H9 (cell line): ENCODE measurements at places on chromosomes 12 and 14.
A peak's percentile ranks its signal among the peaks of the same experiment; 100 is the strongest.

GRCh38 chr12:19434538-19434937 is 4.8 kb upstream of the AEBP2 start:
- DNase-seq, result no peak

- DNase-seq, result no peak
Measured at GRCh38 chr12:106873983-106874382, 81.7 kb upstream of the TMEM263 start.

DNA sequence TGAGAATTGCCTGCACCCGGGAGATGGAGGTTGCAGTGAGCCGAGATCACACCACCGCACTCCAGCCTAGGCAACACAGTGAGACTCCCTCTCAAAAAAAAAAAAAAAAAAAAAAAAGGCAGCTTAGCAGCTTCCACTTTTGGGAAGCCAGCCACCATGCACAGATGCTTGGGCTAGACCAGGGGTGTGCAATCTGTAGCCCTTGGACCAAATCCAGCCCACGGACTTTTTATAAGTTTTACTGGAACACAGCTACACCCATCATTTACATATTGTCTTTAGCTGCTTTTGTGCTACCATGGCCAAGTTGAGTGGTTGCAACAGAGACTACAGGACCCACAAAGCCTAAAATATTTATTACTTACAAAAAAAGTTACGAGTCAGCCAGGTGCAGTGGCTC is 6.7 kb downstream of the CIT start:
- DNase-seq, result no peak

- DNase-seq, result no peak
Measured at GRCh38 chr14:21096438-21096837, 2.0 kb downstream of the ZNF219 start.

GRCh38 chr14:36502558-36503508 is 17.2 kb downstream of the NKX2-1 start:
- DNase-seq, result no peak

GRCh38 chr12:74781991-74782485 is 244.4 kb downstream of the ATXN7L3B start:
- DNase-seq, result no peak

- DNase-seq, result no peak
Measured at GRCh38 chr12:64660237-64661018, 50.1 kb downstream of the RASSF3 start.

- no peak for DNase-seq
Measured at GRCh38 chr12:85711735-85712390, 124.3 kb downstream of the RASSF9 start.

DNA sequence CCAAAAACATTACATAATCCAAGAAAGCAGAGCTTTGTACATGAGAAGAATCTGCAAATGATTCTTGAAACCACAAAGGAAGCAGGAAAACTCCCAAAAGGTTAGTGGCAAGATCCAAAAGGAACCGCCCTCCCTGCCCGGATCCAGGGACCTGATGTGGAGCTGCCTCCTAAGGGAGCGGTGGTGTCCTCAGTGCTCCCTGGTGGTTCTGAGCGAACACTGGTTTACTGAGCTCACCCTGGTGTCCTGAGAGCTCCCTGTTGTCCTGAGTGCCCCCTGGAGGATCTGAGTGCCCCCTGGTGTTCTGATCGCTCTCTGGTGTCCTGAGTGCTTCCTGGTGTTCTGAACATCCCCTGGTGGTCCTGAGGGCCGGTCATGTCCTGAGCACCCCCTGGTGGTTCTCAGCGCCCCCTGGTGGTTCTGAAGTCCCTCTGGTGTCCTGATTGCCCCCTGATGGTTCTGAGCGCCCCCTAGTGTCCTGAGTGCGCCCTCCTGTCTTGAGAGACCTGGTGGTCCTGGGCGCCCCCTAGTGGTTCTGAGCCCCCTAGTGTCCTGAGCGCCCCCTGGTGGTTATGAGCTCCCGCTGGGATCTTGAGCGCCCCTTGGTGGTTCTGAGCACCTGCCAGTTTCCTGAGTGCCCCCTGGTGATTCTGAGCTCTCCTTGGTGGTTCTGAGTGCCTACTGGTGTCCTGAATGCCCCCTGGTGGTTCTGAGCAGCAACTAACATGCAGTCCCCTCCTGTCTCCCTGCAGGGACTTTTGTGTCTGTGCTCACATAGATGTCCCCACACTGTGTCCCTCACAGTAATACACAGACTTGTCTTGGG is 891.1 kb downstream of the TMEM121 start:
- DNase-seq, result peak; percentile 32

- no peak for DNase-seq
Measured at GRCh38 chr14:70888681-70889175, 18.5 kb upstream of the PCNX1 start.

GRCh38 chr14:49905989-49906388 is 13.1 kb downstream of the ARF6 start:
- DNase-seq, result no peak

DNA sequence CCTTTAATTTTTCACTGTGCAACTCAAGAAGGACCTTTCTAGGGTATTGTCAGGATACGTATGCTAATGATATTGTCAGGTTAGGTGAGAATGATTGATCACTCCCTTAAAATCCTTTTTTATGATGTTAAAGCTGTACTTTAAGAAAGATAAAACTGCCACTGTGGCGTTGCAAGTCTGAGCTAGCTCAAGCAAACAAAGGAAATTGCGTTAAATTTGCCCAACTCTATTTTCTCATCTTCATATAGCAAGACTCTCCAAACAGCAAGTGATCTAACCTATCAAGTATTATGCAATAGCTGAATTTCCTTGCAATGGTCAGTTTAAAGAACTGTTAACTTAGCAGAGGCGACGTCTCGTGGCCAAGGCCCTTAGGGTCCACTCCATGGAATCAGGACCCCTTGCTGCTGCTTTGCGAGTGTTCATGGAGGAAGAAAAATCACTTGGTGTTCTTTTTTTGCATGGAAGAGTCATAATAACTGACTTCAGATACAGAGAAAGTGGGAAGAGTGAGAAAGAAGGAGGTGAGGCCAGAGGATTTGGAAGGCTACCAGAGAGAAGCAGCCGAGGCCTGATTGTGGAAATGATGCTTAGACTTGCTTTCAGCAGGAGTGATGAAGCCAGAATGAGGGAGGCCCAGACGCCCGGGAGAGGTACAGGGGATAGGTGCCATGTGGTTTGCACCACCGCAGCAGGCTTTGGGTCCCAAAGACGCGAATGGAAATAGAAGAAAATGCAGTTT is 2.5 kb downstream of the TRAF3 start:
- DNase-seq, result no peak

GRCh38 chr12:94057262-94058151 is 90.9 kb upstream of the PLXNC1 start:
- DNase-seq, result no peak

DNA sequence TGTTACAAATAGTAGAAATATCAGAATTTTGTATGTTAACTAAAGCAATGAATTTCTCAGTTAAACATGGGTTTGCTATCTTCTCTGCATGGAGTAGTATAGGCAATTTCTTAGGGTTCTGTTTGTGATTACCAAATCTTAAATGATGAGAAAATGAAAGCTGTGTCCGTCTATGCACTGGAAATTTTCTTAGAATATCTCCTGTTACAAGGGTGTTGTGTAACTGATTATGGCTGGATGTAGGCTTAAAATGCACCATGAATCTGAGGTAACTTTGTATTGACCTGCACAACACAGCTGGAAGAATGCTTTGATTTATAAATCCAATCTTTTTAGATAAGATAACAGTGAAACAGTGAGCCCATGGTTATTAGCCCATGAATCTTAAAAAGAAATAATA is 17.8 kb downstream of the TRIP11 start:
- no peak for DNase-seq

GRCh38 chr12:48917857-48918537 is 7.3 kb downstream of the FKBP11 start:
- DNase-seq, result no peak

- DNase-seq, result no peak
Measured at GRCh38 chr12:78586790-78587189, 277.8 kb upstream of the SYT1 start.

- DNase-seq, result no peak
Measured at GRCh38 chr12:63841571-63841970, 2.9 kb upstream of the SRGAP1 start.

- no peak for DNase-seq
Measured at GRCh38 chr12:107241411-107241810, 148.1 kb upstream of the CRY1 start.

DNA sequence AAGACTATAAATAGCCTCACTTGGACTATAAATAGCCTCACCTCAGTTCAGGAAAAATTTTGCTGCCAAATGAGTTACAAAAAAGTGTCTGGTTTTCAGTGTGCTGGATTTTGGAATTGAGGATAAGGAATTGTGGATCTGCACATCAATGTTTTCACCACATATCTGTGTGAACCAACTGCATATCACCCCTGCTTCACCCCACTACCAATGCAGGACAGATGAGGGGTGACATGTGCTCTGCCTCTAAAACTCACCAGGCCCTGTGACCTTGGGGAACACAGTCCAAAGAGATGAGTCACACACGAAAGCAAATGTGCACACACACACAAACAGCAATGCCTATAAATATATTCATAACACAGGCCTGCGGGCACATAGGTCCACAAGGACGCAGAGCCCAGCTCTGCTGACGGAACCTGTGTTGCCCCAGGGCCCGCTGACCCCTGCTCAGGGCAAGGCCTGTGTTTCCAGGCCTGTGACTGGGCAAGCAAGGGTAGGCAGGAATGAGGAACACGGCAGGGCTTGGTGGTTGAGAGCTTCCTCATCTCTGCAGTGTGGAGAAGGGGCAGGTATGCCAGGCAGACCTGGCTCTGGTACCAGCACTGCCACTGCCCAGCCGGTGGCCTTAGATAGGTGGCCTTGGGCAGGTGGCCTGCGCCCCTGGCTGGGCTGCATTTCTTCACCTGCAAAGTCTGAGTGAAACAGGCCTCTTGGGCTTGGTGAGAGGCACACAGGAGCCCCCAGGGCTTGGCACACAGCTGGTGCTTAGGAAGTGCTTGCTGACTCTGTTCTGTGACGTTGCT is 82.4 kb downstream of the ARL6IP4 start:
- DNase-seq, result no peak

- DNase-seq, result peak; percentile 5
Measured at GRCh38 chr14:105841022-105842009, 314.9 kb downstream of the TMEM121 start.

- no peak for DNase-seq
Measured at GRCh38 chr12:51920046-51920445, 12.7 kb downstream of the ACVRL1 start.

DNA sequence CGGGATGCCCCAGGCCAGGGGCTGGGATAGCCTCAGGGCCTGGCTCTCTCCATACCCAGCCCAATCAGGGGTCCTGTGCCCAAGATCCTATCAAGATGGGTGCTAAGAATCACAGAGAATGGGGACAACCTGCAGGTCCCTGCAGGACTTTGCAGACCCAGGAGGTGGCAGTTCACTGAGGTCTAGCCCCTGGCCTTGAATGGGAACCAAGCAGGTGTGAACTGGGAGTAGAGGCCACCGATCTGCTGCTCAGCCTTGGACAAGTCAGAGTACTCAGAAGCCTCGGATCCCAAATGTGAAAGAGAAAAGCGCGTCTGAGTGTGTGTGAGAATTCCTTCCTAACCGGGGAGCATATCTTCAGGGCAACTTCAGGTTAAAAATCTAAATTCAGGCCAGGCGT is 76.2 kb downstream of the ARL6IP4 start:
- DNase-seq, result no peak

DNA sequence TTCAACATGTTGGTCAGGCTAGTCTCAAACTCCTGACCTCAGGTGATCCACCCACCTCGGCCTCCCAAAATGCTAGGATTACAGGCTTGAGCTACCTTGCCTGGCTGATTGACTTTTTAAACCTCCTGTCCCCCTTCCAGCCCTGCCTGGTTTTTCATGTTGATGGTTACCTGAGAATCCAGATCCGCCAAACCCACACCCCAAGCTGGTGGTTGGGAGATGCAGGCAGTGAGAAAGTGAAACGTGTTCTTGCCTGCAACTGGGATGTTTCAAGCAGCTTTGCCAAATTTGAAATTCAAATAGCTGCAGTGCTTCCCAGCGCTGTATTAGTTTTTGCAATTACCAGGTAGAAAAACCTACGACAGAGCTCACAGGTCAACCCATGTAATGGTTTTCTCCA is 238.3 kb upstream of the PWP1 start:
- DNase-seq, result no peak

DNA sequence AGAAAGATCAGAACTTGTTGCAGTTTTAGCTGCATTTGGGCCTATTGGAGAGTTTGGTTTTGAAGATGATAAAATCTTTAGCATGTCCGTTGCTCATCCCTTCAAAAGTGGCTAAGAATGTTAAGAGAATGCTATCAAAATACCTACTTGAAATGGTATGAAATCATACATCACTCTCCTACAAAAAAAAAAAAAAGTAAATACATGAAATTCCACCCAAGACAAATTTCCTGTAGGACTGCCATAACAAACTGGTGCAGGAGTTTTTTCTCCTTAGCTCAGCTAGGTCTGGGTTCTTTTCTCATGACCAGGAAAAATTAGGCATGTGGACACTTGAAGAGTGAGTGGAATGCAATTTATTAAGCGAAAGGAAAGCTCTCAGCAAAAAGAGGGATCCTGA is 15.9 kb upstream of the FAR2 start:
- DNase-seq, result no peak

DNA sequence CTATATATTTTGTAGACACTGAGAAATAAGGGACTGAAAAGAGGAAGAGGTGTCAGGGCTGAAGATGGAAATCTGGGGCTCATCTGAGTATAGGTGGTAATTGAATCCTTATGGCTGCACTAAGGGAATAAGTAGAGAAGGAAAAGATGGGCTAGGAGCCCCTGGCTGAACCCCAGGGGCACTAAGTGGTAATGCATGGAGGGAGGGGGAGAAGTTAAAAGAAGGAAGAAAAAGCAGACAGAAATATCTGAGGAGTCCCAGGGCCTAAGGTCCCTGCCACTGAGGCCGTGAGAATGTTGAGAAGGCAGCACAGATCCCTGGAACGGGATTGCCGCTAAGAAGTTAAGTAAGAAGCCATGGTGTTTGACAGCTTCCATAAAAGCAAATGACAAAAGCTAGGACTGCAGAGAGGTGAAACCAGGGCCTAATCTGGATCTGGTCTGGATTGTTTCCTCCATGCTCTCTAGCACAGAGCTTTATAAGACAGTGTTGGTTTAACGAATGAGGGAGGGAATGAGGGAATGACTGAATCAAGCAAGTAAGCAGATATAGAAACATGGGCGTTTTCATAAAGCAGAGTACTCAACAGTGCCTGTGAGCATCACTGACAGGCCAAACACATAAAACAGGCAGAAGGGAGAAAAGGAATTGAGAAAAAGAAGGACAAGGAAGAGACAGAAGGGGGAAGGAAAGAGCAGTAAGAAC is 92.9 kb downstream of the HMGA2 start:
- DNase-seq, result no peak

GRCh38 chr14:81123811-81124210 is 96.9 kb downstream of the GTF2A1 start:
- DNase-seq, result no peak

GRCh38 chr12:116392061-116392460 is 114.6 kb upstream of the MED13L start:
- no peak for DNase-seq

- peak; percentile 35 for DNase-seq
Measured at GRCh38 chr12:70724444-70724843, 87.2 kb upstream of the PTPRB start.

GRCh38 chr14:101361044-101361443 is 200.3 kb upstream of the DIO3 start:
- DNase-seq, result no peak
